ENCODE measurements at places on chromosomes 12 and 14. TPM values are rescaled to one million over a fixed set of nuclear protein-coding genes. Genes with fewer than 3 reads are reported as not detected.

Gene RHOJ
- 10.5 TPM for total RNA-seq

Gene MANSC1
- 1.8 TPM for total RNA-seq

Gene KCNMB4
- total RNA-seq: 6.0 TPM

Gene COL2A1
- not detected for total RNA-seq

Gene PRIMA1
- total RNA-seq: not detected

Gene GUCY2C
- not detected for total RNA-seq

Gene DENND5B
- 8.4 TPM for total RNA-seq

Gene C1S
- 107 TPM for total RNA-seq

Gene OTX2
- not detected for total RNA-seq

Gene KIF5A
- 0.15 TPM for total RNA-seq

Gene NANOG
- not detected for total RNA-seq

Gene E2F7
- total RNA-seq: 3.0 TPM

Gene MYH6
- not detected for total RNA-seq

Gene HOXC12
- total RNA-seq: not detected

Gene GLT8D2
- 46.4 TPM for total RNA-seq

Gene PLBD1
- 0.38 TPM for total RNA-seq

Gene TPH2
- total RNA-seq: not detected

Gene EPYC
- total RNA-seq: not detected

Gene C1QL4
- total RNA-seq: not detected

Gene NFYB
- 12.4 TPM for total RNA-seq

Gene SLC24A4
- total RNA-seq: not detected

Gene MAP3K9
- total RNA-seq: under 0.01 TPM

Gene IRF9
- 68.4 TPM for total RNA-seq

Gene B3GNT4
- not detected for total RNA-seq

Gene ADAMTS20
- not detected for total RNA-seq

Gene RPS6KA5
- total RNA-seq: 0.59 TPM

Gene FAR2
- 2.2 TPM for total RNA-seq

Gene DHRS4
- 64.0 TPM for total RNA-seq

Gene TMCC3
- under 0.01 TPM for total RNA-seq

Gene OAS2
- total RNA-seq: 4.0 TPM

Gene RPGRIP1
- under 0.01 TPM for total RNA-seq

Gene CLEC1A
- 0.12 TPM for total RNA-seq

Gene PAPLN
- total RNA-seq: 2.4 TPM

Gene TAC3
- not detected for total RNA-seq

Gene MVK
- total RNA-seq: 16.6 TPM

Gene INSM2
- total RNA-seq: not detected

Gene ZC2HC1C
- total RNA-seq: 0.53 TPM

Gene RITA1
- 11.8 TPM for total RNA-seq

Gene SRRM4
- total RNA-seq: not detected

Gene CLEC4E
- total RNA-seq: not detected

Gene LMNTD1
- not detected for total RNA-seq

Gene DLK1
- not detected for total RNA-seq

Gene CIDEB
- 0.08 TPM for total RNA-seq

Gene SERPINA12
- total RNA-seq: not detected

Gene SOX5
- total RNA-seq: 0.15 TPM

Gene TECPR2
- total RNA-seq: 8.6 TPM

Gene JDP2
- 40.2 TPM for total RNA-seq

Gene KLRC3
- not detected for total RNA-seq

Gene SLC5A8
- not detected for total RNA-seq

Gene TAS2R14
- 2.5 TPM for total RNA-seq

Gene CISTR
- not detected for total RNA-seq

Gene FAM186B
- total RNA-seq: 0.12 TPM

Gene OVCH1
- total RNA-seq: 0.70 TPM

Gene ASB2
- 0.23 TPM for total RNA-seq

Gene SYT1
- 22.9 TPM for total RNA-seq

Gene TMEM229B
- 0.15 TPM for total RNA-seq

Gene REP15
- total RNA-seq: 0.68 TPM

Gene SERPINA1
- total RNA-seq: not detected

Gene COCH
- total RNA-seq: 0.15 TPM

Gene CLEC4C
- not detected for total RNA-seq
